Cortex of kidney (tissue), 1 donor: ENCODE measurements at places on chromosomes 16 and 17.

DNA sequence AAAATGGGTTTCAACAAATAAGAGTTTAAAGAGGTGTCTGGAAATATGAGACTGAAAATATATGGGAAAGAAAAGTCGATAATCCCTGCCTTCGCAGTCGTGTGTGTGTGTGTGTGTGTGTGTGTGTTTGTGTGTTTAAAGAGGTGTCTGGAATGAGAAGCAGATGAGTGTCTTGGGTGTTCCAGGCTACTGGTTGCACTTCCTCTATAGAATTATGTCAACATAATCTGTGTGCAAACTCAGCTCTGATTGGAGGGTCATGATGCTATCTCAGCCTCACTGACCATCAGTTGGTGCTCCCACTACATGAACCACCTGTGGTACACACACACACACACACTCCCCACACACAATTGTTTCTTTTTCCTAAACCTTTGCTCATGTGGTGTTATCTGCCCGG lies 347.3 kb downstream of the NPIPA8 start:
- no peak for DNase-seq

DNA sequence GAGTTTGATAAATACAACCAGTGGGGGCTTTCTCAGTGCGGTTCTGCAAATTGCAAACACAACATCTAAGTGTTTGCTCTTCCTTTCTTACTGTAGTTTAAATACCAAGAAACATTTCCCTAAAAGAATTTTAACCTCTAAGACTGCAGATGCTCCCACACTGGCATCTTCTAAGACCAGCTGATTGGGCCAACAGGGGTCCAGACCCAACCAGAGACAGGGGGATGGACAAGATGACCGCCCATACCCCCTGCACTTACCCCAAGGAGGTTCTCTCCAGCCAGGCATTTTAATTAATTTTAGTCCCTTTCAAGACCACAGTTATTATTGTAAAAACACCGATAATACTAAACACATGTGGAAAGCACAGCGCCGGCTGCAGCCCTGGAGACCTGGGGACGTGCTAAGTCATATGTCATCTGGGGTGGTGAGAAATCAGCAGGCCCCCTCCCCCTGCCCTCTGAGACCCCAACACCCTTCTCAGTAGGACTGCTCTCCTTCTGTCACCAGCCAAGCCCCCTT lies 242.3 kb downstream of the SOX9 start:
- DNase-seq = no peak

- DNase-seq = no peak
Measured at GRCh38 chr16:63312346-63312745, 1276.1 kb upstream of the CDH8 start.

DNA sequence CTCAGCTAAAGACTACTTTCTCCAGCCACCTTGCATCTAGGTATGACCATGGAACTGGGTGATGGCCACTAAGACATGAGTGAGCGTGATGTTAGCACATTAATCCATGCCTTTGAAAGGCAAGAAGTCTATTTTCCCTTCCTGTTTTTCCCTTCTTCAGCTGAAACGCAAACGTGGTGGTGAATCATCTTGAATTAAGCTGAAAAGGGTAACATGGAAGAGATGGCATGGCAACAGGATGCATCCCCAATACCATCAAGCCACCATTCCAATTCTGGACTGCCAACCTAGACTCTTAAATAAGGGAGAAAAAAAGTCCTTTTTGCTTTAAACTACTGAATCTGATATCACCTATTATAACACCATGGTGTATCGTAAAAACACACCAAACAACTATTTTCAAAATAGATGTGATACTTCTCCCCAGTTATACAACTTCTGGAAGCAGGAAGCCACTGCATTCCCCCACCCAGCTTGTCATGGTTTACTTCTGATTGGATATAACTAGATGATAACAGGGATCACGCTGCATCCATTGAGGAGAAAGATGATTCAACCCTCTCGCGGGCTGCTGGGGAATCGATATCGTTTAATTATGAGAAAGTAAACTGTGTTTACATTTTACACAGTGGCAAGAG lies 368.6 kb downstream of the CDH13 start:
- no peak for DNase-seq
